Pulmonary artery endothelial cell (primary cell): ENCODE measurements at places on chromosomes 12 and 14.
A peak's percentile ranks its signal among the peaks of the same experiment; 100 is the strongest.

DNA sequence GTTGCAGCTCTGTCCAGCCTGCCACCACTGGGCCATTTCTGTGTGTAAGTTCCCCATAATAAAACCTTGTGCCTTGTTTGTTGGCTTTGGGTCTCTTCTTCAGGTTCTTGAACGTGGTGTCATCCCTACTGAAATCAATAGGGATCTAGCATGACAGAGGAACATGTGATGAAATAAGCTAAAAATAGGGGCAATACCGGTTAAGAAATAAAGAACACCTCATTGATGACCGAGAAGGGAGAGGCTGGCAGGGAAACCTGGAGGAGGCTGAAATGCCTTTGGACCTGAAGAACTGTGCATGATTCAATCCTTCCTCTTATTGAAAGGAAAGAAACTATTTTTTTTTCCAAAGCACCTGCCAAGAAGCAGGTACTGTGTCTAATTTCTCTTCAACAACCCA, 172.3 kb downstream of the PPM1H start:
- no peak for DNase-seq

GRCh38 chr14:57389646-57390036, 745 bp upstream of the NAA30 start:
- no peak for DNase-seq

DNA sequence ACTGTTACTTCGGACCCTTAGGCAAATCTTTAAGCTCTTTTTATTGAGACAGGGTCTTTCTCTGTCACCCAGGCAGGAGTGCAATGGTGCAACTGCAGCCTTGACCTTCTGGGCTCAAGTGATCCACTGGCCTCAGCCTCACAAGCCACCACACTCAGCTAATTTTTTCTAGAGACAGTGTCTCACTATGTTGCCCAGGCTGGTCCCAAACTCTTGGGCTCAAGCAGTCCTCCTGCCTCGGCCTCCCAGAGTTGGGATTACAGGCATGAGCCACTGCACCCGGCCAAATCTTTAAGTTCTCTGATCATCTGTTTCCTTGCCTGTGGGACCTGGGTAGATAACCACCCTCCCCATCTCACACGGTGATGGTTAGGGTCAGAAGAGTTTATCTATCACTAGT, 2.3 kb upstream of the GPX2 start:
- no peak for DNase-seq

- DNase-seq, result no peak
Observed at GRCh38 chr14:105475269-105476096, 862 bp downstream of the CRIP2 start.

- no peak for DNase-seq
Observed at GRCh38 chr12:41897593-41897992, 247.1 kb downstream of the GXYLT1 start.

DNA sequence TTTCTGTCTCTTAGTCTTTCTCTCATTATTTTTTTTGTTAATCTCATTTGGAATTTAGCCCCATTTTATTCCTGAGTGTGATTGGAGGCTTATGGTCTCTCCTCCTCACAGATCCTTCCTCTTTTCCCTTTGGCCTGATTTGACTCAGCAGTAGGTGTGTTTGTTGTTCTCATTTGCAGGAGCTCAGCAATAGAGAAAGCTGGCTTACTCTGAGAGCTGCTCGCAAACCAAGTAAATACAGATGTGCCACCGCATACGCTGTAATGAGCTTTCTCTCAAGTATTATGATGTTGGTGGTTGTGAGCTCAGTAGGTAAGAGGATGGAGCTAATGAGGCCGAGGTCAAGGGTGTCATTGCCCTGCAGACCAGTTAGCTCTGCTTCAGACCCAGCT, 206.5 kb downstream of the ETV6 start:
- DNase-seq, result no peak

DNA sequence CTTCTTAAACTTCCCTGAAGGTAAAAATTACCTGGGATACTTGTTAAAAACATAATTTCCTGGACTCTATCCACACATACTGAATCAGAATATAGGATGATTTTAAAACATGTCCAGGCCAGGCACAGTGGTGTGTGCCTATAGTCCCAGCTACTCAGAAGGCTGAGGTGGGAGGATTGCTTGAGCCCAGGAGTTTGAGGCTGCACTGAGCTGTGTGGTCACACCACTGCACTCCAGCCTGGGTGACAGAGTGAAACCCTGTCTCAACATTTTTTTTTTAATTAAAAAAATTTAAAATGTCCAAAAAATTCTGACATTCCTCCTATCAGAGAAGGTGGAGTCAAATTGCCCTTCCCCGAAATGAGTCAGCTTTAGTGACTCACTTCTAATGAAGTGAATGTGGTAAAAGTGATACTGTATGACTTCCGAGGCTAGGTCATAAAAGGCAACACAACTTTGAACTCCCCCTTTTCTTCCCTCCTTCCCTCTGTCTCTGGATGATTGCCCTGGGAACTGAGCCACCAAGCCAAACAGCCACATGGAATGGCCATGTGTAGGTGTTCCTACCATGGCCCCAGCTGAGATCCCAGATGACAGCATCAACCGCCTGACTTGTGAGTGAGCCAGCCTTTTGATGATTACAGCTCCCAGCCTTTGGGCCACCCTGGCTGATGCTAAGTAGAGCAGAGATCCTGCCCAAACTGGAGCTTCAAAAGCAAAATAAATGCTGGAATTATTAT, 36.3 kb downstream of the LIMA1 start:
- DNase-seq, result peak; percentile 29

DNA sequence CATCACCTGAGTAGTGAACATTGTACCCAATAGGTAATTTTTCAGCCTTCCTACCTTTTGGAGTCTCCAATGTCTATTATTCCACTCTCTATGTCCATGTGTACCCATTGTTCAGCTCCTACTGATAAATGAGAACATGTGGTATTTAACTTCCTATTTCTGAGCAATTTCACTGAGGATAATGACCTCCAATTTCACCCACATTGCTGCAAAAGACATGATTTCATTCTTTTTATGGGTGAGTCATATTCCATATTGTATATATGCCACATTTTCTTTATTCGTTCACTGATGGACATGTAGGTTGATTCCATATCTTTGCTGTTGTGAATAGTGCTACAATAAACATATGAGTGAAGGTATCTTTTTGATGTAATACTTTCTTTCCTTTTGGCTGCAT, 16.4 kb upstream of the BTG1 start:
- DNase-seq, result no peak

DNA sequence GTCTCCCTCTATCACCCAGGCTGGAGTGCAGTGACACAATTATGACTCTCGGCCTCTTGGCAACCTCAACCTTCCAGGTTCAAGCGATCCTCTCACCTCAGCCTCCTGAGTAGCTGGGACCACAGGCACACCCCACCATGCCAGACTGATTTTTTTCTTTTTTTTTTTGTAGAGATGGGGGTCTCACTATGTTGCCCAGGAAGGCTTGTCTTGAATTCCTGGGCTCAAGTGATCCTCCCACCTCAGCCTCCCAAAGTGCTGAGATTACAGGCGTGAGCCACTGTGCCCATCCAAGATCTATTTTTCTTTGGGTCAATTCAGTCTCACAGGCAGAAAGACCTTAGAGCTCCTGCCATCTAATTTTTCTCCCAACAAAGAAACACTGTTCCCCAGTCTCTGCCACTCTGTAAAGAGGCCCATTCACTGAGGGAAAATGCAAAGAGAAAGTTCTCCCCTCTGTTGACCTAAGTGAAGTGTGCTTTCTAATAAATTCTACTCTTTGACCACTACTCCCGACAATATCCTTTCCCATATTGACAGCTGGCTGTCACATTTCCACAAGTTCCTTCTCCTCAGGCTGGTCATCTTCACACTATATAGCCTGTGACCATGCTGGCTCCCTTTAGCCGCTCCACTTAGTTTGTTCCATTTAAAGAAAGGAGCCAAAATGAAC, 23.3 kb downstream of the TMED8 start:
- no peak for DNase-seq

- DNase-seq, result no peak
Observed at GRCh38 chr12:10354502-10354901, 35.3 kb downstream of the KLRK1 start.

DNA sequence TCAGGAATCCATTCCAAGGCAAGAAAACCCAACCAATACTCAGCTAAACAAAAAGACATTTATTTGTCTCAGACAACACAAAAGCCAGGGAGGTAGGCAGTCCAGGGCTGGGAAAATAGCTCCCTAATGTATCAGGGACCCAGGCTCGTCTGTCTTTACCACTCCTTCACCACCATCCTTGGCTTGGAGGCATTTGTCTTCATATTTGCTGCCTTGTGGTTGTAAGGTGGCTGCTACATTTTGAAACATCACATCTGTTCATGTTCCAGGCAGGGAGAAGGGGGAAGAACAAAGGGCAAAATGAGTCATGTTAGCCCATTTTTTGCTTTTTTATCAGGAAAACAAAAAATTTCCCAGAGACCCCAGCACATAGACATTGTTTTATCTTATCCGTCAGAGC, 44.8 kb upstream of the PCED1B start:
- DNase-seq, result no peak

- DNase-seq, result no peak
Observed at GRCh38 chr14:22544881-22545420, 44.1 kb downstream of the DAD1 start.

GRCh38 chr12:120814903-120815429, 89.2 kb downstream of the SPPL3 start:
- DNase-seq, result no peak

DNA sequence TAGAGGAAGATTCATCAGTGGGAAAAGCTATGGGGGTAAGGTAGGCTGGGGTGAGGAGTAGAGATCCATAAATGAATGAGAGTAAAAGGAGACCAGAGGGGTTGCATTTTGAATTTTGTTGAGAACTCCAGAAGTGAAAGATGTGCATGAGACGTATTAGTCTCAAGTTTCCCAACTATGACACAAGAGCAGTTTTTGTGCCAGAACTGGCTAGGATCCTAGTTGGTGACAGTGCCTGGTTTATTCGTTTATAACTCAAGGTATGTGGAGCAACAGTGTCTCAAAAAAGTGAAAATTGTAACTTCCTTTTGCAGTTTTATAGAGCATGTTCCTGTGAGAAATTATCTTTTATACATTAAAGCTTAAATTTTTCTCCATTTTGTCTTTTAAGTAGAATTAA, 377.0 kb downstream of the NPAS3 start:
- no peak for DNase-seq

DNA sequence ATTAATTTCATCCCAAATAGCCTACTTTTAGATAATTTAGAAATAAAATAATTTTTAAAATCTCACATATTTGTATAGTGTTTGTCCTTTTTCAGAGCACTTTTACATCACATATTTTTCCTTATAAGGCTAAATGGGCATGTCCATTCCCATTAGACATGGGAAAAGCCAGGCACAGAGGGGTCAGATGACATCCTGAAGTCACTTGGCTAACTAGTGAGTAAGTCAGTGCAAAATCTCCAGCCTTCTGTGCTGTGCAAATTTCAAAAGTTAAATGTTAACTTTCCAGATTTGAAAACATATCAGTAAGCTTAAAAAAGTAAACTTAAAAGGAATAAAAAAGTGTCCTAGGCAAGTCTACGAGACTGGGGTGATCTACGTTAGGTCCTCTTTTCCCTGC, 117.4 kb downstream of the EMP1 start:
- no peak for DNase-seq

GRCh38 chr14:73166399-73166798, 30.1 kb downstream of the PSEN1 start:
- no peak for DNase-seq

DNA sequence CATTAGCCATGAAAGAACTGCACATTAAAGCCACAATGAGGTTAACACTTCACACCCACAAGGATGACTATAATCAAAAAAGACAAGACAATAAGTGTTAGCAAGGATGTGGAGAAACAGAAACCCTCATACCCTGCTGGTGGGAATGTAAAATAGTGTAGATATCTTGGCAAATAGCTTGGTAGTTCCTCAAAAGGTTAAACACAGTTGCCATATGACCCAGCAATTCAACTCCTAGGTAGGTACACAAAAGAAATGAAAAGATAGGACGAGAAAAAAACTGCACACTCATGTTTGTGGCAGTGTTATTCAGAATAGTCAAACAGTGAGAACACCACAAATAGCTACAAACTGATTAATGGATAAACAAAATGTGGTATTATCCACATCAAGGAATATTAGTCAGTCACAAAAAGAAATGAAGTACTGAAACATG, 93.5 kb downstream of the ATXN2 start:
- DNase-seq, result no peak

DNA sequence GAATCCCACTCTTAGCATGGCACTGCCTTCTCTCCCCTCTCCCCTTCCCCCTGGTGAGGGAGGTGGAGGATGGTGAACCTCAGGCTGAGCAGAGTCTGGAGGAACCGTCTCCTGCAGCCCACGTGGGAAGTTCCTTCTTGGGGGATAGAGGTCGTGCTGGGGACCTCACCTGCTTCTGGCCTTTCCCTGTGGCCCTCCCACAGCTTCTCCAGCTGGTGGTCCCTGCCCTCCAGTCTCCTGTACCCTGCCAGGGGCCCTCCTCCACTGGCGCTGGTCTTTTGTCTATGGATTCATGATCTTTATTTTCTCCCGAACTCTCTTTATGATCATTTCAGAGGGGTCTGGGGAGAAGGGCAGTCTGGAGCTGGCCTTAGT, 9.0 kb upstream of the MTA1 start:
- DNase-seq, result no peak

- DNase-seq, result no peak
Observed at GRCh38 chr14:22174412-22175277, 414.4 kb downstream of the DAD1 start.

DNA sequence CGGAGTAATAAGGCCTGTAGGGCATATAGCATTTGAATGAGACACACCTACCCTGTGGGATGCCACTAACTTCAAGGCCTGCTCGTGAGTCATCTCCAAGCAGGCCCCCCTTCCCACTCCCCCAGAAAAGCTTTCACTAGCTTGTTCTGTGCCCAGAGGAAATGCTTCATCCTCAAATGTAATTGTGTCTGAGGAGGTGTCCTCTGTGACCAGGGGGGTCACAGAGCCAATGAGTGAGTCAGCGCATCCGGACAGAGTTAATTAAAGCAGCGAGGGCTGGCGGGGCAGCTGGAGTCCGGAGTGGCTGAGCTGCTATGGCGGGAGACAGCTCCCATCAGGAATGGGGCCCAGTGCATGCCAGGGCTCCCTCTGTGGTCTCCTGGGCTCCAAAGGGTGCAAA, 27.0 kb upstream of the ESRRB start:
- DNase-seq, result peak; percentile 76

- DNase-seq, result no peak
Observed at GRCh38 chr12:40820794-40821484, 128.7 kb downstream of the CNTN1 start.
